ENCODE measurements at places on chromosomes 1 and 21.

DNA sequence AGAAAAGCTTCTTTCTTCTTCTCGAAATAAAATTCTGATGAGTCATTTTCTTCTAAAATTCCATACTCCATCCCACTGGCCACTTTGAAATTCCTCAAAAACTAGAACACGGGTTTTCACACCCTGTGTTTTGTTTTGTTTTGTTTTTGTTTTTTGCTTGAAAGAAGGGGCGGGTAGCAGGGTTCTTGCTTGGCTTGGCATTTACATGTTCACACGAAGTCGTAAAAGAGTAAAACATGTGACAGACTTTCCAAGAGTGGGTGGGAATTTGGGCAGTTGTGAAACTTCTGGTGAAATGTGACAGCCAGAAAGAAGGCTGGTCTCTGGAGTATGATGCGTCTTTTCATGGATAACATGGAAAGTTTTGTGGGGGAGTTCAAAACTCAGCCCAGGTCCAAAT, 47.1 kb upstream of the FMN2 start:
- no peak for DNase-seq

DNA sequence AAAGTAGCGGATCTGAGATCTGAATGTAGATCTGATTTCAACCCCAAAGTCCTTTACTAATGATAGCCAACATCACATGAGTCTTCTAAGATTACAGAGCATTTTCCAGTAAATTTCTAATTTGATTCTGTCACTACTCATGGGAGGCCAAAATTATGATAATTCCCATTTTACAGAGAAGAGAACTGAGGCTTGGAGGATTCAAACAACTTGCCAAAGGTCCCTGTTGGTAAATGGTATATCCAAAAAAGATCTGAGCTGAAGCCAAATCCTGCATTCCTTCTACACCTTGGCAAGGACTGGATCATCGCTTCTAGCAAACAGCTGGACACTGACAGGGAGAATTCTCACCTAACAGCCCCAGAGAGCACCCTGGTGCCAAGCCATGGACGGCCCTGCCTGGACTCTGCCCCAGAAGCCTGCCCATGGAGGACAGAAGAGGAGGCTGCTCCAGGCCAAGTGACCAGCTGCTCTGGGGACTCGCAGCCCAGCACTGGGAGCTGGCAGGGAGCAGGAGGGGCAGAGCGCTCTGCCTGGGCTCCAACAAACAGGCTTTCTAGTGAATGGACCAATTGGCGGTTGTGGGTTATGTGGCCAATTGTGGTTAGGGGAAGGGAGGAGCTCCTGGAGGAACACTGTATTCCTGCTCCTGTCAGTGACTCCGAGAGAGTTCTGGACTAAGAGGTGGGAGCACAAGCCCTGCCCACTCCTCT, 6.4 kb upstream of the CSF1 start:
- no peak for DNase-seq

DNA sequence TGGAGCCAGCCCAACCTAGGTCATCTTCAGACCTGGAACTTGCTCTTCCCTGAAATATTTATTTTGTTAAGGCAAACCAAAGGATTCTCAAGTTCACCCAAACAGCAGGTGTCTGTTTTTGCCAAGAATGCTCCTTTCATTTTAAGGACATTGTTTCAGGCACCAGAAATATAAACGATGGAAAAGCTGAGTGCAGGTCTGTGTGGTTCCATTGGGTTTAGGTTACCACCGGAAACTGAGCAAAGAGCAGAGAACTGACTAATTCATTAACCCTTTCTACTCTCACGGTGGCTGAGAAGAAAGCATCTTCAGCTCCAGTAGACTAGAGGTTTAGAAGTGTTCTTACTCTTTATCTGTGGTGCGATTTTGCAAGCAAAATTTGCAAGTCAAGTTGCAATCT, 38.0 kb upstream of the ZC3H11B start:
- DNase-seq, result no peak

DNA sequence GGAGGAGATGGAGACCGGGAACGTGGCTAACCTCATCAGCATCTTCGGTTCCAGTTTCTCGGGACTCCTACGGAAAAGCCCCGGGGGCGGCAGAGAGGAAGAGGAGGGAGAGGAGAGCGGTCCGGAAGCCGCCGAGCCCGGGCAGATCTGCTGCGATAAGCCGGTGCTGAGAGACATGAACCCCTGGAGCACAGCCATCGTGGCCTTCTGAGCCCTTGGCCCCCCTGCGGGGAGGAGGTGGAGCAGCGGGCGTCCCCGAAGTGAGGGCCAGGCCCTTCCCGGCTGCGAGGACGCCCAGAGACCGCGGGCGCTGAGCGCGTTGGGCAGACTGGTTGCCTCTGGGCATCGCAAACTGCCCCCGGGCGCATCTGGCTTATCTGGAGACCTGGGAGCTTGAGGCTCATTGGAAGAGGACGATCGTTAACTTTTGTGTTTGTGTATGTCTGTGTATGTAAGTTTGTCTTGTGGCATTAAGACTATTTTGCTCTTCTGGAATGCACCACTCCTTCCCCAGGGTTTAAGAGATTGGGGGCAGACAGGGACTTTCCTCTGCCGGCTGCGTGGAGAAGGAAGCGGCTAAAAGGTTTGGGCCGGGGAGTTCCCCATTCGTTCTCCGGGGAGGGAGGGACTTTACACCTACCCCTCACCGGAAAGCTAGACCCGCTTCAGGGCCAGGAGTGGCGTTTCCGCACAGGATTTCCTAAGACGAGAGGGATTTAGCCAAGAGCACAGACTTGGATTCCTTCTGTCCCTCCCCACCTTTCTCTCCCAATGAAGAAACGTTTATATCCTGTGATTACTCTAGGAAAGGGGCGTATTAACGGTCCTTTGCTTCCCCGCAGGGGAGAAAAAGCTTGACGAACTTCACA, 1.4 kb downstream of the IER5 start:
- peak; percentile 87 for DNase-seq

DNA sequence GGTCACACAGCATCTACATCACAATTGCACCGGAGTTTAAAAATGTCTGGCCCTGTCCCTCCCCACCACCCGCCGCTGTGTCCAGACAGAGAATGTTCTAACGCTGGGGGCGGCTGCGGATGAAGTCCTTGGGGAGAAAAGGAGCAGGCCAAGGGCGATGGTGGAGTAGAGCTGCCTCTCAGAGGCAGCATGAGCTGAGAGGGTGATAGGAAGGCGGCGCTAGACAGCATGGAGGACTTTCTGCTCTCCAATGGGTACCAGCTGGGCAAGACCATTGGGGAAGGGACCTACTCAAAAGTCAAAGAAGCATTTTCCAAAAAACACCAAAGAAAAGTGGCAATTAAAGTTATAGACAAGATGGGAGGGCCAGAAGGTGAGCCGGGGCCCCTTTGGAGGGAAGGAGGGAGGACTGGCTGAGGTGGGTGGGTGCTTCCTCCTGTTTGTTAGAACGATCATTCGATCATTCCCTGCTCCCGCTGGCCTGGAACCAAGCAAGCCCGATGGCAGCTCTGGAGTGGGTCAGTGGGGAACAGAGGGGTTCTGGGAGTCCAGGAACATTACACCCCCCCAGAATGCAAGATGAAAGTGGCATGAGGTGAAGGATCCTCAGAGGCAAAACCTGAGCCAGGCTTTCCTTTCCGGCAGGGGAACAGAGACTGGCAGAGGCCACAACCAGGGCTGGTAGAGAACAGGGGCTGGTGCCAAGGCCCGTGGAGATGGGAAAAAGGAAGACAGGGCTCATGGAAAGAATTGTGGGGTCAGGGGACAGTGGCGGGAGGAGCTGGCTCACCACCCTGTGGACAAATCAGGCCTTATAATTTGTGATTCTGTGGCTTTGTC, at the start of the genes FAM229A and TSSK3:
TSS of gene FAM229A (minus strand) at position 12 of the 840 bp plus-strand sequence. CDS start 394 bp downstream, outside the sequence.
TSS of gene TSSK3 (plus strand) at position 66 of the 840 bp plus-strand sequence. CDS start at position 229, 163 bp downstream.
- no peak for DNase-seq

DNA sequence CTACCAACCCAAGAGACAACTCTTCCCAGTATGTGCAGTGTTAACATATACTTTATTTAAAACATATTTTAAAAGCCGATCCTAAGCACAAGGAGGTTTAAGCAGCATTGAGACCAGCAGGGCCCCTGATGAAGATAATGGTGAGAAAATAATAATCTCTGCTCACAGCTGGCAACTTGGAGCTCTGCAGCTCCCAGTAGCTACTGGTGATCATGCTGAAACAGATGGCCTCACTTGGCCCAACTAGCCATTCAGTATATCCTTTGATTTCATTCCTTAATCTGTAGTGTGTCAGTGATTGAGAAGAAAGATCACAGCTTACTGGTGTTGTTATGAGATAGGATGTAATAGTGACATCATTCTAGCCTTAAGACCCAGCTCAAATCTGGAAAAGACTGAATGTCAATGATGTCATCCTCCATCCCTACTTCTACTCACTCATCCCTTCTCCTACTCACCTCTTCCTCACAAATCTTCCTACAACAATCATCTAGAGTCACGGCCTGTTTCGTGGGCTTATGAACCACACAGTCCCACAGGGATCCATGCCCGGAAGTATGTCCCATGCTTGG, 817.9 kb downstream of the PLA2G4A start:
- DNase-seq, result no peak

GRCh38 chr1:38827318-38827717, 32.3 kb downstream of the RRAGC start:
- no peak for DNase-seq

DNA sequence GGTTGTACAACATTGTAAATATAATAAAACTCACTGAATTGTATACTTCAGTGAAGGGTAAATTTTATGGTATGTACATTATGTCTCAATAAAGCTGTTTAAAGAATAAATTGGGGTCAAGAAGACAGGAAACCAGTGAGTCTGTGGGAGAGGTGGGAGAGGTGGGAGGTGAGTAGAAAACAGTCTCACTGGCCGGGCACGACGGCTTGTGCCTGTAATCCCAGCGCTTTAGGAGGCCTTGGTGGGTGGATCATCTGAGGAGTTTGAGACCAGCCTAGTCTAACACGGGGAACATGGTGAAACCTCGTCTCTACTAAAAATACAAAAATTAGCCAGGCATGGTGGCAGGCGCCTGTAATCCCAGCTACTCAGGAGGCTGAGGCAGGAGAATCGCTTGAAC, 4.2 kb downstream of the MTMR11 start:
- no peak for DNase-seq

DNA sequence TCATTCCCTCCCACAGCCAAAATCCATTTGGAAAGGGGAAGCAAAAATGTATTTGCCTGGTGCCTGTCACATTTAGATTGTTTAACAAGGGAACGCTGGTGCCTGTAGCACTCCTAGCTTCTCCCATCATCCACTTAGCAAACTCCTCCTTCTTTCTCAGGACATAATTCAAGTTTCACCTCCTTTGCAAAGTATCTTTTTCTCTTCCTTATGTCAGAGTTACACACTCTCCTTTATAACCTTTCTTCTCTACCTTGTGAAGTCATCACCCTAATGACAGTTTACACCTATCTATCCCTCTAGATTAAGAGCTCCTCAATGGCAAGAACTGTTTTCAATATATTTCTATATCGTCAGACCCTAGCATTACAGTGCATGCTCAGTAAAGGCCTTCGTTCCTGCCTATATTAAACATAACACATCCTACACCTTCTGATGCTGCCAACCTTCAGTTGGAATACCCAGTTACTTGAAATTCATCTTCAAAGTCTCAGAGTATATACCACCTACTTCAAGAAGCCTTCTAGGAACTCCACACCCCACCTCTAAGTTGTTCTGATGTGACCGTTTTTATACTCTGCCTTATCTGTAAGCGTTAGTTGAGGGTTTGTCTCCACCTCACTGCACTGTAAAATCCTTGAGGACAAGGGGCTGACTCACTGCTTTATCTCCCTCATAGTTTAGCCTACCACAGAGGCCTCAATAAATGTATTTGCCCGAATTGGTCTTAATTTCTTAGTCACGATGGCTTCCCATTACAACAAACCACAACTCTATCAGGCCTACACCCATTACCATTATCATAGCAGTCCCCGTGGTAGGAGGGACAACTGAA, 1.0 kb upstream of the EPS15 start:
- no peak for DNase-seq

All from activated CD4-positive, alpha-beta memory T cell treated with anti-CD3 and anti-CD28 coated beads for 36 hours (primary cell).